Fibroblast of skin of right quadriceps (primary cell): ENCODE measurements at places on chromosomes 5 and 9.

- DNase-seq: no peak
Measured at GRCh38 chr5:28710360-28710759, 1672.0 kb upstream of the CDH9 start.

- DNase-seq: no peak
Measured at GRCh38 chr9:135070198-135070951, 17.1 kb upstream of the OLFM1 start.

DNA sequence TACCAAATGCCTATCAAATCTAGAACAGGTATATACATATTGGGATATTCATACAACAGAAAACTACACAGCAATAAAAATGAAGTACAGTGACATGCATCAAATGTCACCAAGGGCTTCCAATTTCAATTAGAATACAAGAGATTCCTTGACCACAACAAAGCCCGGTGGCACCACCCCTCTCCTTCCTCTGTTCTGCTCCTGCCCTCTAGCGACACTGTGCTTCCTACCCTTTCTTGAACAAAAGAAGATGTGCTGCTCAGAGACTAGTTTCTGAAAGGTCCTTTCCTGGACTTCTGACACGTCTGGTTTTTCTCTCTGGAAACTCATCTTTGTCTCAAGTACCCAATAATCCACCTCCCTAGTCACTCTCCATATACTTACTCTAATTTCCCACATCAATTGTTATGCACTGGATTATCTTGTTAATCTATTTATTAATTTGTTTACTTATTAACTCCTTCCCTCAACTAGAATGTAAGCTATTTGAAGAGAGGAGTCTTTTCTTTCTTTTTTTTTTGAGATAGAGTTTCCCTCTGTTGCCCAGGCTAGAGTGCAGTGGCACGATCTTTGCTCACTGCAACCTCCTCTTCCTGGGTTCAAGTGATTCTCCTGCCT is 70.4 kb upstream of the CTSV start:
- peak; percentile 3 for DNase-seq

GRCh38 chr9:135299651-135300345 is 179.8 kb upstream of the PPP1R26 start:
- DNase-seq: no peak

GRCh38 chr5:74938250-74938933 is 72.2 kb upstream of the FAM169A start:
- peak; percentile 65 for DNase-seq

DNA sequence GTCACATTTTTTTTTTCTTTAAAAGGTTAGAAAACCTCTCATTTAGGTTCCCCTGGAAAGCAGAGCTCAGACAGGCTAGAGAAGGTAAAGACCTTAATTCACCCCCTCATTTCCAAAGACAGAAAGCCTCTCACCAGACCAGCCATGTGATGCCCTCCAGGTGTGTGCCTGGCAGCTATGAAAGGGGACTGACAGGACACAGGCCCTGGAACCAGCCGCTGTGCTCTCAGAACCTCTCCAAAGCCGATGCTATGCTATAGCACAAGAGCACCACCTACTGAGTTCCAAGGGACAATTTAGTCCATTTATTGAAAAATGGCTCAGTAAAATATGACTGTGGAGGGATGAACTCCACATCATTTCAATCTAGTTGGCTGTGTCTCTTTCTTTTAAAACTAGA is 48.8 kb downstream of the FANCC start:
- DNase-seq: peak; percentile 19

GRCh38 chr5:163870441-163870840 is 365.0 kb downstream of the MAT2B start:
- DNase-seq: no peak

DNA sequence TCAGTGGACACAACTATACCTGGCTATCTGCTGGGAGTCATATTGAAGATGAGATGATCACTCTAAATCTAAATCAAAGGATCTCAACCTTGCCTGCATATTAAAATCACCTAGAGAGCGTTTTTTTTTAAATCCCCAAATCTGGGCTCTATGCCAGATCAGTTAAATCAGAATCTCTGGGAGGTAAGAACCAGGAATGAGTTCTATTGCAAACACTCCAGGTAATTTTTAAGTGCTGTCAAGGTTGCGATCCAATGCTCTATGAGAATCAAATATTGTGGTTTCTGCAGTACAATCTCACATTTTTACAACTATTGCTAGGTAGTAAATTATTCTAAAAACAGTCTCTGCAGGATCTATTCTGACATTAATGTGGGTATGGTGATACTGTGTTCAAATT is 202.3 kb upstream of the OR13F1 start:
- DNase-seq: no peak

- DNase-seq: no peak
Measured at GRCh38 chr9:129655696-129656095, 9.8 kb upstream of the PRRX2 start.

DNA sequence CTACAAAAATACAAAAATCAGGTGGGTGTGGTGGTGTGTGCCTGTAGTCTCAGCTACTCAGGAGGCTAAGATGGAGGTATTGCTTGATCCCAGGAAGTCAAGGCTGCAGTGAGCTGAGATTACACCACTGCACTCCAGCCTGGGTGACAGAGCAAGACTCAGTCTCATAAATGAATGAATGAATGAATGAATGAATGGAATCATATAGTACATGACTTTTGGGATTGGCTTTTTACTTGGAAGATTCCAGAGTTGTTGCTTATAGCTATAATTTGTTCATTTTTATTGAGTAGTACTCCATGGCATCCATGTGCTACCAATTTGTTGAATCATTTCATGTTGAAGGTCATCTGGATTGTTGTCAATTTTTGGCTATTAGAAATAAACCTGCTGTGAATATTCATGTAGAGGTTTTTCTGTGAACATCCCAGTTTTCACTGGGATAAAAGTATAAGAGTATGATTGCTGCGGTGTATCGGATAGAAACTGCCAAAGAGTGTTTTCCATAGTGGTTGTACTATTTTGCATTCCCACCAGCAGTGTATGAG is 19.9 kb downstream of the ERBIN start:
- peak; percentile 33 for DNase-seq

DNA sequence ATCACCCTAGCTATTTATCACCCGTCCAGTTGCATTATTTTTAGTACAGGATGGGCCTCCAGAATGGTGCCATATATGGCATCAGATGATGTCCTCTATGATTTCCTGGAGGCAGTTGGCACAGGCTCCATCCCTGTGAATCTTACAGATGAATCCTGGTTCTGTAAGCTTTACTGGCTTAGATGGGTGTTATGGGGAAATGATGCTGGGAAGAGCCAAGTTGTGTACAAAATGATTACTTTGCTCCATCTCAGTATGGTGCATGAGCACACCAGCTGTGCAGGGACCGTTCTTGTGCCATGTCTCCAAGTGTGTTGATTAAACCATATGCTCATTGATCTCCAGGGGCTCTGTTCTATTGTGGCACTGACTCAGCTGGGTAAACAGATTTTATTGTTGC is 755.7 kb downstream of the TLR4 start:
- no peak for DNase-seq

DNA sequence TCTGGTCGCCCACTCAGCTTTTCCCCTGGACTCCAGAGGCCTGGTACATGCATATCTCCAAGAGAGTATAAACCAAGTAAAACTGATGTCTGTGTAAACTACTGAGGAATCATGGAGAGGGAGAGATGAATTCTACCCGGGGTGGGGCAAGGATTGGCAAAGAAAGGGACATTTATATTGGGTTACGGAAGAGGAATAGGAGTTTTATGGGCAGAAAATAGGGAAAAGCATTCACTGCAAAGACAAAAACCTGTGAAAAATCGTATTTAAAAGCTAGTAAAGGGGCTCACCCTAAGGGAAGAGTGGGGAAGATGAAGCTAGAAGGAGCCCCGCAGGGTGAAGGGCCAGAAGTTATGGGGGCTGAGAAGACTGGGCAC is 248.0 kb upstream of the KLF4 start:
- no peak for DNase-seq

DNA sequence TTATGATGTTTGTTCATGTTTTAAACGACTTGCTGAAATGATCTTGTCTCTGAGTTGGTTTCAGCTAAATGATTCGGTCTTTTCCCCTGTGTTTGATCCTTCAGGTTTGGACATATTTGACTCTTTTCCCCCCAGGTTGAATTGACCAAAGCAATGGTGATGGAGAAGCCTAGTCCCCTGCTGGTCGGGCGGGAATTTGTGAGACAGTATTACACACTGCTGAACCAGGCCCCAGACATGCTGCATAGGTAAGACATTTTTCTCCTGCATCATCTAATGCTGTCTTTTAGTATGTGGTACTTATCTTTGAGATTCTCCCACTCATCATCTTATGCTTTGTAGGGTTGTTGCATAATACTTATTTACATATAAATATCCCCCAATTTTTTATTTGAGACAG is 14.7 kb downstream of the G3BP1 start:
- no peak for DNase-seq

DNA sequence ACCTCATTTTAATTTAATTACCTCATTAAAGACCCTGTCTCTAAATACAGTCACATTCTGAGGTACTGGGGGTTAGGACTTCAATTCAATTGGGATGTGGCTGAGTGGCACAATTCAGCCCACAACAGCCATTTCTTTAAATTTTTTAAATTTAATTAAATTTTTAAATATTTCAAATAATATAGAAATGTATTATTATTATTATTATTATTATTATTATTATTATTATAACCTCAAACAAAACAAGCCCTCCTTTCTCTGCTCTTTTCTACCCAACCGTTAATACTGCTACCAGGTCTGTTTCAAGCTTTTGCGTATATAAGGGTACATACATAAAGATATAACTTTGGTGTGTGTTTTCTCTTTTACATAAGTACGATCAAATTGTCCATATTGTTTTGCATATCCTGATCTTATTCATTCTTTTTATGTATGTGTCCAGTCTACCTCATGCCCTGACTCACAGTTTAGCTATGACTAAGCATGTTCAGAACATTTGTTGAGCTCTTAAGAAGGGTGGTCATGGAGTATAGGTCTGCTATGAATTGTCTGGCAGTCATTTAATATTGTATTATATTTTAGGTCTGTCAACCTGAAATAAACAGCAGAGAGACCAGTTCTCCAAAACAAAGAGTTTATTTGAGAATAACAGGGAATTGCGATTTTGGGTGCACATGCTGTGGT is 16.1 kb upstream of the RAB14 start:
- DNase-seq: peak; percentile 60

GRCh38 chr5:146345240-146345577 is 6.6 kb downstream of the POU4F3 start:
- DNase-seq: no peak

GRCh38 chr5:124021066-124021641 is 509.2 kb downstream of the CSNK1G3 start:
- DNase-seq: no peak

DNA sequence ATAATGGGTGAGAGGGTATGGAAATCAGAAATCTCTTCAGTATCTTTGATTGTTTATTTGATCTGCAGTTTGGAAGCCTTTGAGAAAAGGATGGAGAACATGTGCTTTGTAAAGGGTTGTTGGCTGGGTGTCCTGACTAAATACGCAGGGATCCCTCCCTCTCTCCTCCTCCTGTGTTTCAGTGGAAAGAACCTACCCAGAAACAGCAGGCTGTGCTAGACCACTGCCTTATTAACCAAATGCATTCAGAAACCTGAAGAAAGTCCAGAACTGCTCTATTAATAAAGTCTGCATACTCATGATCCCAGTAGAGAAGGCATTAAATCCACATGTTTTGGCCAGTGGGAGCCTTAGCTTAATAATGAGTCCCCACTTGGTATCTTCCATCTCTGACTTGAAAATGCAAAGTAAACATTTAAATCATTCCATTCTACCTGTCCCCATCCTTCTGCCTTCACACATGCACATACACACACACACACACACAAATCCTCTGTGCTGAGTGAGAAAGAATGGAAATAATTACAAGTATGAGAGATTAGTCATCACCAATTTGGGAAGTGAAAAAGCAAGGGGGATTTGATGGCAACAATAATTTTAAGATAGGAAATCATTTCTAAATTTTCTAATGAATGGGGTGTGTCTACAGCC is 10.0 kb upstream of the LECT2 start:
- peak; percentile 71 for DNase-seq

GRCh38 chr5:104932431-104932830 is 1369.8 kb upstream of the NUDT12 start:
- no peak for DNase-seq

GRCh38 chr9:117718085-117718484 is 13.9 kb downstream of the TLR4 start:
- DNase-seq: peak; percentile 23

GRCh38 chr5:108747111-108747773 is 455 bp upstream of the FER start:
- DNase-seq: no peak

DNA sequence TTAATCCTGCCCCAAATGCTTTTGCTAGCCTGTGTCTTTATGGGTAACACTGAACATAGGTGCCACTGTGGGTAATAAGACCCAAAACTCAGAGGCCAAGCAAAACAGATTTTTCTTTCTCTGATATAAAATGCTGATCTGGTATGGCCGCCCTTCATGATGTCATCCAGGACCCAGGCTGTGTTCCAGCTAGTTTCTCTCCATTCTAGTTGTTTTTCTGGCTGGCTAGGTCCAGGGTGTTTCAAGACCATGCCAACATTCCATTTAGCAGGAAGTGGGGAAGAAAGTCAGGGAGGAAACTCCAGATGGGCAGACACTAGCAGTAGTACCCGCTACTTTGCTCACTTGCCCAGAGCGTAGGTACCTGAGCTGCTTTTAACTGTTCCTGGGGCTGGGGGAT is 183.9 kb upstream of the OTULINL start:
- peak; percentile 66 for DNase-seq

- DNase-seq: no peak
Measured at GRCh38 chr9:86252870-86253269, 6.6 kb downstream of the C9orf153 start.

- no peak for DNase-seq
Measured at GRCh38 chr9:20742833-20743232, 58.8 kb downstream of the FOCAD start.

GRCh38 chr9:109977521-109977920 is 197.5 kb downstream of the PALM2AKAP2 start:
- no peak for DNase-seq

- peak; percentile 47 for DNase-seq
Measured at GRCh38 chr9:18606846-18607245, 132.9 kb downstream of the ADAMTSL1 start.

DNA sequence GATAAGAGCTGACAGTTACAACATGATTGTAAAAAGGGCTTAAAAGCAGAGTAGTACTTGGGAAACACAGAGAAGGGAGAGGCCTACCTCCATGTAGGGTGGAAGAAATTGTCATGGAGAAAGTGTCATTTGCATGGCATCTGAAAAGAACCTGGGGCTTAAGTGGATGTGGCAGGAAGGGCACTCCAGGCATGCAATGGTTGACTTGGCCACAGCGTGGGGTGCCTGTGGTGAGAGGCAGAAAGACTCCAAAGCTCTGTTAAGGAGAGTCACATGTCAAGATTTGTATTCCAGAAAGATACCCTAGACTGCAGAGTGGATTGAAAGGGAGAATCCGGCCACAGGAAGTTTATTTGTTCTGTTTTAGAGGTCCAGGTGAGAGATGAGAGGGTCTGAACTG is 2.4 kb downstream of the POLR3G start:
- no peak for DNase-seq

GRCh38 chr9:124285903-124286291 is 28.1 kb downstream of the NEK6 start:
- peak; percentile 92 for DNase-seq

GRCh38 chr5:151363673-151364072 is 16.3 kb upstream of the SLC36A2 start:
- DNase-seq: no peak
